ENCODE measurements at places on chromosomes 4 and X.

GRCh38 chr4:54719378-54719777 lies 61.6 kb downstream of the KIT start:
- no peak for DNase-seq

DNA sequence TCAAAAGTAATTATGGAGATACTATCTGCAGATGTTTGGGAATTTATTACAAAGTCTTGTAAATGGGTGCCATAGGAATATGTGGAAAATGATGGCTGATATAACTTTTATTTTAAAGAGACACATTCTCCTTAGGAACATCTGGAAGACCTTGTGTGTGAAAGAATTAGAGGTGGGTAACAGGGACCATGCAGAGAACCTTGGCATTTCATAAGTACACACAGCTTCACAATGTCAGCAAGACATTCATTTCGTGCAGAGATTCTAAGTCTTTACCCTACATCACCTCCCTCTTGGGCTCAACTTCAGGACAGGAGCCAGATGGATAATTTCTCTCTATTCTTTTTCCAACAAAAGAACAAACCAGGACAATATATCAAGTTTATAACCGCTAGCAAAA lies 458.1 kb upstream of the INTU start:
- DNase-seq, result no peak

GRCh38 chrX:5957506-5957905 lies 271.2 kb downstream of the NLGN4X start:
- peak; percentile 58 for DNase-seq

DNA sequence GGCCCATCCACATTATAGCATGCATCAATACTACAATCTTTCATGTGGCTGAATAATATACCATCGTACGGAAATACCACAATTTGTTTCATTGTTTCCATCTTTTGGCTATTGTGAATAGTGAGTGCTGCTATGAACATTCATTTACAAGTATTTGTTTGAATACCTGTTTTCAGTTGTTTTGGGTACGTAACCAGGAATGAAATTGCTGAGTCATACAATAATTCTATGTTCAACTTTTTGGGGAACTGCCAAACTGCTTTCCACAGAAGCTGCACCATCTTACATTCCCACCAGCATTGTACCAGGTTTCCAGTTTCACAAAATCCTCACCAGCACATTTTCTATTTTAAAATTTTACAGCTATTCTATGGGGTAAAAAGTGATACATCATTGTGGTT lies 28.5 kb upstream of the MANBA start:
- DNase-seq, result peak; percentile 65

GRCh38 chr4:4853921-4854648 lies 5.4 kb upstream of the MSX1 start:
- no peak for DNase-seq

GRCh38 chr4:118012142-118012541 lies 22.1 kb upstream of the NDST3 start:
- DNase-seq, result no peak

DNA sequence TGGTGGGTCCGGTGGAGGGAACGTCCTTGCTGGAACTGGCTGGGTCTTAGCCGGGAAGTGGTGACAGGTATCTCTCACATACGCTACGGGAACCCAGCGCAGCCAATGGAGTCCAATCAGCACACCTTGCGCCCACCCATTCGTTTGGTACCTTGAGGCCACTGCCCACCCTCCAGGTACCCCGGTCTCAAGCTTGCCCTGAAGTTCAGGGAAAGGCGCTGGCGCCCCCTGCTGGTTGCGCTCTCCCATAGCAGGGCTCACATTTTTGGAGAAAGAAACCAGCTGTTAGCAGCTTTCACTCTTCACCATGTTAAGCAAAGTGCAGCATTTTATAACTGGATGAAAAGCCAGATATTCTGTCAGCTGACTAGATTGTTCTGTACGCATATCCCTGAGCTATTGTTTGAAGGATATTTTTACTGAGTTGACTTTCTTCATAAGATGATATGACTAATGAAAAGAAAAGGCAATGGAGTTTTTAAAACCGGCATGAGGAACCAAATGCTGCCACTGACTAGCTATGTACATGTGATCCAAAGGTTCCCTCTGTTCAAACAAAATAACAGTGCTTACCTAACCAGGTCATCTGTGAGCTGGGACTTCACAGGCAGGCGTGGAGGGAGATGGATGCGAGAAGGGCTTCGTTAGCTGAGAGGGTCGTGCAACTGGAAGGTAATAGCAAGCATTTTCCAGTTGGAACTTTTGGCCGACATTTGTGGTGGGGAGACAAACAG lies 43.7 kb downstream of the OTOP1 start:
- DNase-seq, result peak; percentile 13

GRCh38 chr4:147741190-147741788 lies 9.4 kb downstream of the ARHGAP10 start:
- DNase-seq, result peak; percentile 64

- no peak for DNase-seq
Observed at GRCh38 chr4:8769645-8770517, 101.8 kb downstream of the HMX1 start.

DNA sequence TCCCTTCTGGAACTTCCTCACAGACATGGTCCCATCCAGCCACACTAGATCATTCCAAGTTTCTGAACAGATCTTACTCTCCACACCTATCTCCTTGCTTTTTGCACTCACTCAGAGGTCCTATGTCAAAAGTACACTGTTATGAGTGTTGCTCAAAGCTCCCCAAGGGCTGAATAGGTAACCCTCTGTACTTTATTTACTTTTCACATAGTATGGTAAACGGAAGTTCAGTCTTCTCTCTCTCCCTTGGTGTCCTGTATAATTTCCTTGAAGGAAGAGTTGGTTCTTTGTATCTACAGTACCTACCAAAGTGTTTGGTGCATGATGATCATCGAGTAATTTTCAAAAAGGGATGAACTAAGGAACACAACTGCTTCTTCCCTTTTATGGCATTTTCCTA lies 74.4 kb downstream of the ARHGEF38 start:
- DNase-seq, result no peak

DNA sequence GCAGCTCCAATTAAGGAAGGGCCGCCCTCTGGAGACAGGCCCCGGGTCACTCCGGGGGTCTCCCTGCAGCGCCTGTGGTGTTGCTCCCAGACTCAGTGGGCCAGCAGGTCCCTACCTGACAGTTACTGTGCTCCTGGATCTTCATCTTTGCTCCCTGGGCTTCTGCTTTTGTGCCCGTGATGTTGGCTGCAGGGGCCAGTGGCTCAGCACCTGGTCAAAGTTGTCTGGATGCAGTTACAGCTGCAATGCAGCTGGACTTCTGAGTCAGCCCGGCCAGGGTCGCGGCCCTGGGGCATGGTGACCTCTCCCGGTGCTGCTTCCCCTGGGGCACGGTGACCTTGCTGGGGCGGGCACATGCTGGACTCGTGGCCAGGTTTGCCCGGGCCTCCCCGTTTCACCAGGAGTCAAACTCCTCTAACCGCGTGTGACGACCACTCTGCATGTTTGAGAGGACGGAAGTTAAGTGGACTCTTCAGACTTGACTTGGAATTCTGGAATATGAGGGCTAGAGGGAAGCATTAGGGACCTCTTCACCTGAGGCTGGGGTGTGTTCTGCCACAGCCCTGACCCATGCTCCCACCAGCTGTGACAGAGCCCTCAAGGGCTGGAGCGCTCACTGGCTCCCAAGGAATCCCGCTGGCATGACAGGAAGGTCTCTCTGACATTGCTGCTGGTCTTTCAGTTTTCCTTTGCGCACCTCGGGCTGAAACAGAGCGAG lies 3.7 kb downstream of the CTAG2 start:
- DNase-seq, result no peak

- DNase-seq, result no peak
Observed at GRCh38 chr4:122331195-122331594, 47.6 kb upstream of the ADAD1 start.

DNA sequence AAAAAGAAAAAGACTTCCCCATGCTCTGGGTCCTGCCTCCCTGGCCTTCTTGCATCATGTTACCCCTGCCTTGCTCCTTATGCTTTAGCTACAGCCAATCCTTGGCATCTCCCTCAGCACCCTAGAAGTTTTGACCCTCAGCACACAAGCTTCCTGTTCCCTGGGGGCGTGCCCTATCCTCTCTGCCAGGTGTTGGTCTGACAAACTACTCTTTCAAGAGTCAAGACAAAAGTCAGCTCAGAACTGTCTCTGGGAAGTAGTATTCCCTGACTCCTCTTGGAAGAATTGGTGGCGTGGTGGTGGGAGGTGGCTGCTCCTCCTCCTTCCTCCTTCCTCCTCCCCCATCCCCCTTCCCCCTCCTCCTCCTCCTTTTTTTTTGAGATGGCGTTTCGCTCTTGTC lies 41.0 kb downstream of the PRPS1 start:
- no peak for DNase-seq

- peak; percentile 52 for DNase-seq
Observed at GRCh38 chr4:109005523-109005922, 242.7 kb upstream of the ETNPPL start.

- DNase-seq, result no peak
Observed at GRCh38 chr4:13970349-13970748, 342.8 kb upstream of the BOD1L1 start.

- no peak for DNase-seq
Observed at GRCh38 chr4:3660086-3660927, 105.9 kb upstream of the ADRA2C start.

DNA sequence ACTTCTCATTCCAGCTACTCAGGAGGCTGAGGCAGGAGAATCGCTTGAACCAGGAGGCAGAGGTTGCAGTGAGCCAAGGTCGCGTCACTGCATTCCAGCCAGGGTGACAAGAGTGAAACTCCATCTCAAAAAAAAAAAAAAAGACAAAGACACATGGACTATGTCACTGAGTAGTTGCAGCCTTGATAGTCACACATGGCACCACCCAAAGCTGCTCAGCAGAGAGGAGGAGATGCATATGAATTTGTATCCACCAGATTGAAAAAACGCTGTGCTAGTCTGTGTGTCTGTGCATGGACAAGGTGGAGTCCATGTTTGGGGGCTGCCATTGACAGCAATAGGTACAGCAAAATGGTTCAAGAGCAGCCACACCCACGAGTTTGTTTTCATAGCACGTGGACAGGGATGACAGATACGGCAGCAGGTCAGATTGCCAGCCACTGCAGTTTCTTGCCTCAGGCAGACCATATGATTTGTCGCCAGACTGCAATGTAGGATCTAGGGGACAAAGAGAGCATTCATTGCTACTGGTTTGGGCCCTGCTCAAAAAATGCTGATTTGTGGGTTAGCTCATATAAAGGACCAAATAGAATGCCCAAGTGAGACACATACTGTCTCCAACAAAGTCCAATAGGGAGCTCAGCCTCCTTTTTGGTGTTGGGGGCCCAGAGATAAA lies 89.9 kb downstream of the CEP135 start:
- DNase-seq, result no peak

GRCh38 chr4:73740353-73740778 lies at the start of gene CXCL8:
TSS of gene CXCL8 (plus strand) at chr4:73740569. CDS start at chr4:73740659, 90 bp downstream.
- DNase-seq, result peak; percentile 82

GRCh38 chr4:153242839-153243324 lies 38.6 kb downstream of the TRIM2 start:
- DNase-seq, result no peak

DNA sequence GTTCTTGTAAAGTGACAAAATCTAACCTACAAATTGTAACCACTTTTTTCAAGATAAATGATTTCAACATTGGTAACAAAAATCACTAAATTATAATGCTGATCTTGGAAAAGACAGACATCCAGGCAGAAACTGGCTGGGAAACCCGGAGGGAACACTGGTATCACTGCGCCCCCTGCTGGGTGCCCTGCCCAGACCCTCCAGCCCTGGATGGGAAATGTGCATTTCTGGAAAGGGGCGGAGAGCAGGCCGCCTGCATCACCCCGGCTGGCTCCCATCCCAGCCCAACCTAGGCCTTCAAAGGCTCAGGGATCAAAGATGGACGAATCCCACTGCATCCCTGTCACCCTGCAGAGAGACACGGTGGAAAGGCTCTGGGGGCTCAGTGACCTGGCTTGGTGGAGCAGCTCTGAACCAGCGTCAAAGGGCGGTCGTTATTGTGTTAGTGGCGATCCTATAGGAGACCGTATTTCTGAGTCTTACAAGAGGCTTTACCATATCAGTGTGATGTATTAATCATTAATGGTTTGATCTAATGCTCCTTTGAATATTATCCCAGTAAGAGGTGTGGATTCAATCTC lies 37.3 kb downstream of the ACOX3 start:
- peak; percentile 82 for DNase-seq

DNA sequence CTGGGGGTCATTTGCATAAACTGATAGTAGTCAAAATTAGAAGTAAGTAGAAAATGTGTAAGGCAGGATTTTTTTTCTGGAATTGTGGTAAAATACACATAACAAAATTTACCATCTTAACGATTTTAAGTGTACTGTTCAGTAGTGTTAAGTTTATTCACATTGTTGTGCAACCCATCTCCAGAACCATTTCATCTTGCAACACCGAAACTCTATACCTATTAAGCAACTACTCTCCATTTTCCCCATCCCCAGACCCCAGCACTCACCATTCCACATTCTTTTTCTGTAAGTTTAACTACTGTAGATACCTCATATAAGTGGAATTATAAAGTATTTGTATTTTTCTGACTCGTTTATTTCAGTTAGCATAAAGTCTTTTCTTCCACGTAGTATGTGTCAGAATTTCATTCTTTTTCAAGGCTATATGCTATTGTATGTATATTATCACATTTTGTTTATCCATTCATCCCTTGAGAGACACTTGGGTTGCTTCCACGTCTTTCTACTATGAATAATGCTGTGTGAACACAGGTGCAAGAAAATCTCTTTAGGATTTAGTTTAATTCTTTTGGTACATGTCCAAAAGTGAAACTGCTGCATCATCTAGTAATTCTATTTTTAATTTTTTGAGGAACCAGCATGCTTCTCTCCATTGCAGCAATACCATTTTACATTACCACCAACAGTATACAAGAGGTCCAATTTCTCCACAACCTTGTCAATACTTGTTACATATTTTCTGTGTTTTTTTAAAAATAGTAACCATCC lies 39.1 kb upstream of the NSUN7 start:
- DNase-seq, result peak; percentile 61

DNA sequence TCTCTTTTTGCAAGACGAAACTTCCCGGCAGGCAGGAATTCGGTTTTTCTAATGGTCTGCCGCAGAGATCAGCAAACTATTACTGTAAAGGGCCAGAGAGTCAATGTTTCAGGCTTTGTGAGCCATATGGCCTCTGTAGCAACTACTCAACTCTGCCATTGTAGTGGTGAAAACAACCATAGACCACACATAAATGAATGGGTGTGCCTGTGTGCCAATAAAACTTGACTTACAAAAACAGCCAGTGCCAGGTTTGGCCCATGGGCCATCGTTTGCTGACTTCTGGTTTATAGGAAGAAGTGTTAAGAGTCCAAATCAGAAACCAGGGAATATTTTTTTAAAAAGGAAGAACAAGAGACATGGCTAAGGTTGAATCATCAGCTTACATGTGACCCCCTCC lies 163.0 kb downstream of the SH3KBP1 start:
- no peak for DNase-seq
